ENCODE measurements at places on chromosomes 5 and 9.

DNA sequence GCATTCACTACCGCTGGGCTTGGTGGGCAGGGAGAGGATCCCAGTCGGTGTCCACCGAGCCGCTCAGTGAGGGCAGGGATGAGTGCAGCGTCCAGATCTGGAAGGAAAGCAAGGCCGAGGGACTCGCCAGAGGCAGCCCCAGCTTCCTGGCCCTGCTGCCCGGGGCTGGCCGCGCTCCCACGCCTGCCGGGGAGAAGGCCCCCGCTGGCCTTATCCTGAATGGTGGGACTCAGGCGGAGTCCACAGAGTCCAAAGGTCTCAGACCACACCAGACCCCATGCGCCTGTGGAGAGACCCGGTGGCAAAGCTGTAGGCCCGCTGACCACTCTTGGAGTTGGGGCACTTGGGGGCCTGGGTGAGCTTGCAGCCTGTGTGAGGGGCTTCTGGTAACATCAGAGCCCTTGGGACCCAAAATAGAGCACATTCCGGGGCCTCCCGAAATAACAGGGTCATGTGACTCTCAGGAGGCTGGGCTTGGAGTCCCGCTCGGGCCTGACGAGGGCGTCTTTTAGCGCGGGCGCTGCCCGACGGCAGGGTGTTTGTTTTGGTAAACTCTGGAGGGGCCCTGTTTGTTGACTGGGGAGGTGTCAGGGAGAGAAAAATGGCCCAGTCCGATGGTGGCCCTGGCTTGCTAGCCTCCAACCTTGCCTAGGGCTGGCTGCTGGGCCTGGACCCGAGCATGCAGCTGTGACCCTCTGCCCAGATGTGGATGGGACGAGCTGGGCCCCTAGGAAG lies 2.8 kb downstream of the RXRA start:
- DNase-seq = no peak

DNA sequence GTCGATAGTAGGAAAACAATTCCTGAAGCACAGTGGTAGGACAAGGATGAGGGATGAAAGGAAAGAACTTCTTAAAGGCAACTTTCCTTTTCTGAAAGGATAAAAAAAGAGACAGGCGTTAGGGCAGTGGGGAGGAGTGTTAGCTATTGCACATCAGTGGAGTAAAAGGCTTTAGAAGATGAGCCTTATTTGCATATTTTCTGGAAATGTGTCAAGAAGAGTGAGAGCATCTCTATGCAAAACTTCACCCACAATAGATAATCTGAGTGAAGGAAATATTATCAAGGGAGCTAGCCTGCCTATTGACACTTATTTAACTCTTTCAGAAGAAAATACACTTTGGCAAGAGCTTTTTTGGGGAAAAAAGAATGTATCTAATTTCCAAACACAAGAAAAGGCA lies 151.6 kb downstream of the MACIR start:
- DNase-seq = no peak

- no peak for DNase-seq
These were observed 52.9 kb downstream of the RASGEF1C start for GRCh38 chr5:180156141-180156540.

DNA sequence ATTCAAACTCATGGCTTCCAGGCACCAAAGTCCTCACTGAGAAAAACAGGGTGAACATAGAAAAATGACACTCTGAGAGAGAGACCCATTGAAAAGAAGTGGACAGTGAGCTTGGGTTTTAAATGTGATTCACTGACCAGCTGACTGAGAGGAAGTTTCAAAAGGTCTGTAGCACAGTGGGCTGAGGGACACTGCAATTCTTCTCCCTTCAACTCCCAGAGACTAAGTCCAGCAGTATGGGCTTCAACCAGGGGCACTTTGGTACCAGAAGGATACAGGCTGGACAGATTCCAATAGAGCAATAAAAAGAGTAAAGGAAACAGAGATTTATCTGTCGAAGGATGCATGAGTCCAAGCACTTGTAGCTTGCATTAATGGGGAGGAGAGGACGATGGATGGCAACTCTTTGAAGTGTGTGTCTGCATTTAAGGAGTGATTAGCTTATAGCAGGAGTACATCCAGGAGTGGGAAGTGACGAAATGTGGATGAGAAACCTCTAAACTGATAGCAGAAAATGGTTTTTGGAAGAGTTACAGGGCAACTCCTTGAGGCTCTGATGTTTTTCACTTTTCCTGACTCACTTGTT lies 117.0 kb upstream of the ANKRD55 start:
- no peak for DNase-seq

- DNase-seq = no peak
These were observed 88.5 kb upstream of the SLC25A48 start for GRCh38 chr5:135745897-135746500.

- DNase-seq = no peak
These were observed at the start of gene DPP7 for GRCh38 chr9:137114613-137115393. DPP7 (minus strand) TSS chr9:137114733; CDS start chr9:137114713, 20 bp downstream.
